ENCODE measurements at places on chromosomes 16 and 17.
A peak's percentile ranks its signal among the peaks of the same experiment; 100 is the strongest.

GRCh38 chr16:74296432-74297144 is at the start of gene PSMD7:
PSMD7 (plus strand) TSS chr16:74296814; CDS start chr16:74296915, 101 bp downstream.
- DNase-seq: peak; percentile 95

GRCh38 chr16:88995746-88996535 is 18.9 kb upstream of the CBFA2T3 start:
- DNase-seq: no peak

DNA sequence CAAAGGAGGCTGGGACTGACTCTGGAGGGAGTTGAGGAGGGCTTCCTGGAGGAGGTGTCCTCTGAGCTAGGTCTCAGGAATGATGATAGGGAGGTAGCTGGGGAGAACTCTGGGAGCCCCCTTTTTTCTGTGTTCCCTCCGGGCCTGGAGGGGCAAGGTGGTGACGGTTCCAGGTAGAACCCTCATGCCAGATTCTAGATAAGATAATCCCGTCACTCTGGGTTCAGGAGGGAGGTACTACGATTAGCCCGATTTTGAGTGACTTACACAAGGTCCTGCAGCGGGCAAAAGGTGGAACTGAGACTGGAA is 18.7 kb upstream of the ADGRG3 start:
- no peak for DNase-seq

GRCh38 chr16:86798247-86799041 is 220.1 kb downstream of the FOXL1 start:
- no peak for DNase-seq

- DNase-seq: no peak
Observed at GRCh38 chr17:75020331-75021110, 8.1 kb downstream of the MRPL58 start.

- DNase-seq: no peak
Observed at GRCh38 chr17:27535975-27536374, 79.7 kb downstream of the KSR1 start.

DNA sequence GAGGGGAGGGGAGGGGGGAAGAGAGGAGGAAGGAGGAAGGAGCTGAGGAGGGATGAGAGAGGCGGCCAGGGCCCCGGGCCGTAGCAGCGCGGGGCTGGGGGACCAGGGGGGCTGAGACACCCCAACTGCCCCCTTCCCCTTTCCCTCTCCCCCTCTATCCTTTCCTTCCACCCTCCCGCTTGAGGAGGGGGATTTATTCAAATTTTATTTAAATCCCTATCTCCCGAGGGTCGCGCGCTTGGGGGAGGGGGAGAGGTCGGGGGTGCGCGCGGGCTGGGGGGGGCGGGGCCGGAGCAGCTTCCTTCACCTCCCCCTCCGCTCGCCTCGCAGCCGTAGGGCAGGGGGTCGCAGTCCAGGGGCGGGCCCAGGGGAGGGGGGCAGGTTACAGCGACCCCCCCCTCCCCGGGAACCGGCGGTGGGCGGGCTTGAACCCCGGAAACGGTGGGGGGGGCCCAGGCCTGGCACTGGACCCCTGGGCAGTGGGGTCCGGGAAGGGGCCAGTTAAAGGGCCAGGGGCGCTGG is at the start of gene FBXL19:
Gene FBXL19 (plus strand): TSS at position 19 of the 522 bp plus-strand sequence. CDS start 2,183 bp downstream, outside the sequence.
- DNase-seq: no peak

DNA sequence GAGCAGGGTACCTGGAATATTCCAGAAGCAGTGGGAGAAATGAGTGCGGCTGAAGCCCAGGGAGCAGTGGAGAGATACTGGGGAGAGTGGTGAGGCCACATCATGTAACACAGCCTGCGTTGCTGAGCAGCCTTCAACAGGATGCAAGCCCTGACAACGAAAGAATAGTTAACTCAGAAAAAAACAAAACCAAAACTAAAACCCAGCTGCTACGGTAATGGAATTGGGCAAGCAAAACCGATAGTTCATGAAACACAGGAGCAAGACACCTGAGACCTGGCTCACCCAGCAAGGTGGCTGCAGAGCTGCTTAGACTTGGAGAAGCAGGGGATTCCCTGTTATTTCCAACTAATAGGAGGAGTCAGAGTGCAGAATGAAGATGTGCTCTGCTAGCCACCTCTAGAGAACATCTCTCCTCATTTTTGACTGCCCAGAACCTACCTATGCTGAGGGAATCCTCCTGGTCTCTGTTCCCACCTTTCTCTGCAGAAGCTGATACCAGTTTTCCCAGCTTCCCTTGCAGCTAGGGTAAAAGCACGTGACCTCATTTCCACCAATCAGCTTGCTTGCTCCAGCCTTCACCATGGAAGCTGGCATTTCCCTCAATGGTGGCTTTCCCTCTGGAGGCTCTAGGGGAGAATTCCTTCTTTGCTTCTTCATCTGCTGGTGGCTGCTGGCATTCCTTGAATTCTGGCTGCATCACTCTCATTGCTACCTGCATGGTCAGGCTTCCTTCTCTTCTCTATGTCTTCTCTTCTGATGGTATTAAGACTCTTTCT is 59.4 kb upstream of the XYLT1 start:
- no peak for DNase-seq

DNA sequence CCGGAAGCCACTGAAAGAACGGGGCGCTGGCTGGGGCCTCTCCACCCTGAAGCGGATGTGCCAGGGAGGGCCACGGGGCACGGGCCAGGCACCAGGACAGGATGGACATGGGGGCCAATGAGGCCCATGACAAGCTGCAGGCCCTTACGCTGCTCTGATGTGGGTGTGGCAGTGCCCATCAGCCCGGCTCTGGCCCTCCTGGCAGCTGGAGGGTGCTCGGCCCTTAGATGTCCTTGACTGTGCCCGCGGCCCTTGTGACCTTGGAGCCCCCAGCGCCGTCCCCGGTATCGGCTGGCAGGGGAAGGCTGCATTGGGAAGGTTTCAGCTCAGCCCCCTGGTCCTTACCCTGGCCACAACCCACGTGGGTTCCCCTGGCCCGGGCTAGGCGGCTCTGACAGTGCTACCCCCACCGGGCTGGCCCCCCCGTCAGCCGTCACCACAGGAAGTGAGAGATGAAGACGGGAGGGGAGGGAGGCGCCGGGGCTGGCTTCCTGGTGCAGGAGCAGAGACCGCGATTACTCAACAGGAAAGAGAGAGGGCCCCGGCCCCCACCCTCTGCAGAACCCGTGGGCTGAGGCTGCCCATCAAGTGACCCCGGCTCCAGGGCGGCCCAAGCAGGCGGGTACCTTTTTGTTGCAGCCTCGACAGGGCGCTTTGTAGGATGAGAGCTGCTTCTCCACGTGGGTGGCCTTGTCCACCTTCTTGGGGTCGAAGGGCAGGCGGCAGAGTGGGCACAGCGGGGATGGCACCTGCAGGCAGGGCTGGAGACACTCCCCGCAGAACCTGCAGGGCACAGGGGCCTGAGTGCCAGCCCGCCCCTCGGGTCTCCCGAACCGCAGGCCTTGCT is 5.3 kb downstream of the RNF166 start:
- DNase-seq: peak; percentile 52

DNA sequence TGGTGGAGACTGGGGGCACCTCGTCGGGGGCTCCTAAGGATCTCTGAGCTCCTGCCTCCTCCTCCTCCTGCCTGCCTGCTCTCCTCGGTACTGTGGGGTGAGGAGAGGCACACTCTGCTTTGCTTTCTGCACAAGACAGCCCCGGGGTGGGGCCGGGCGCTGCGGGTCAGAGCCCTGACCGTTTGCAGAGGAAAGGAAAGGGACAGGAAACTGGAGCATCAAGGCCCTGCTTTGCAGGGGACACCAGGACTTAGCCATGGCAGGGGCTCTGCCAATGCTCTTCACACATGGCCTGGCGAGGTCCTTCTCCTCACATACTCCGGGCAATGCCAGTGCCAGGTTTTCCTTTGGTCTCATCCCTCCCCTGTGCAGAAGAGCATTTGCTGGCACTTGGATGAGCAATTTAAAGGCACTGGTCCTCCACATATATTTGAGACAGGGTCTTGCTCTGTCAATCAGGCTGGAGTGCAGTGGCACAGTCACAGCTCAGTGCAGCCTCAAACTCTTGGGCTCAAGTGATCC is 23.8 kb upstream of the DOC2B start:
- DNase-seq: no peak

DNA sequence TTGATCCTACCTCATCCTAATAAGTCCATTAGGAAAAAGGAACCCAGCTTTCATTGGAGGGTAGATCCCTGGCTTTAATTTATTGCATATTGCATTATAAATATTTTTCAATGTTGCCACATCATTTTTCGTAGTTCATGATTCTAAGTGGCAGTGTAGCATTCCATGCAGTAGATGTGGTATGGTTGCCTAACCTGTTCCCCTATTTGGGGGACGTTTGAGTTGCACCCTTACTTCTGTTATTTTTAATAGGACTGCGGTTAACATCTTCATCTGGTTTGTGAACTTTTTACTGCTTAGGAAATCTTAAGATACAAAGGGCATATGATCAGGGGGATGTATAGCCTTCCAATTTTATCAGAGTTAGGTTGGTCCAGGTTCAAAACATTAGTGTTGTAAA is 5.4 kb downstream of the SCPEP1 start:
- no peak for DNase-seq

- DNase-seq: no peak
Observed at GRCh38 chr16:49837688-49838410, 18.1 kb downstream of the ZNF423 start.

DNA sequence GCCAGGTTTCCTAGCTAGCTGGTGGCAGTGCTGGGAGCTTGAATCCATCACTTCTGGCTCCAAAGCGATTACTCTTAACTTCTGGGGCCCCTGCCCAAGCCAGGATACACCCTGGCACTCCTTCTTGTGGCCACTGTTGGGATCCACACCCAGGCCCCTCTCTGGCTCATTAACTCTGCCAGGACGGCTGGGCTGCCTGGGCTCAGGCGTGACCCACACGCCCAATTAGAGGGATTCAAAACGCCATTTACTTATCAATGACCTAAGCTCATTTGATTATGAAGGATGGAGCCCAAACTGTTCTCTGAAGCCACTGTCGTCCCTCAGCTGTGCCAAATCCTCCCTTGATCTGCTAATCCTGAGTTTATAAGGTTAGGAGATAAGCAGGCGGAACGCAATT is 79.7 kb upstream of the BRD7 start:
- no peak for DNase-seq

GRCh38 chr16:20903899-20904506 is 3.4 kb downstream of the LYRM1 start:
- DNase-seq: no peak

- no peak for DNase-seq
Observed at GRCh38 chr16:51343411-51343810, 192.3 kb upstream of the SALL1 start.

- no peak for DNase-seq
Observed at GRCh38 chr17:40264458-40265185, 23.1 kb upstream of the CDC6 start.

- no peak for DNase-seq
Observed at GRCh38 chr17:35183332-35183731, 10.9 kb downstream of the SLC35G3 start.

DNA sequence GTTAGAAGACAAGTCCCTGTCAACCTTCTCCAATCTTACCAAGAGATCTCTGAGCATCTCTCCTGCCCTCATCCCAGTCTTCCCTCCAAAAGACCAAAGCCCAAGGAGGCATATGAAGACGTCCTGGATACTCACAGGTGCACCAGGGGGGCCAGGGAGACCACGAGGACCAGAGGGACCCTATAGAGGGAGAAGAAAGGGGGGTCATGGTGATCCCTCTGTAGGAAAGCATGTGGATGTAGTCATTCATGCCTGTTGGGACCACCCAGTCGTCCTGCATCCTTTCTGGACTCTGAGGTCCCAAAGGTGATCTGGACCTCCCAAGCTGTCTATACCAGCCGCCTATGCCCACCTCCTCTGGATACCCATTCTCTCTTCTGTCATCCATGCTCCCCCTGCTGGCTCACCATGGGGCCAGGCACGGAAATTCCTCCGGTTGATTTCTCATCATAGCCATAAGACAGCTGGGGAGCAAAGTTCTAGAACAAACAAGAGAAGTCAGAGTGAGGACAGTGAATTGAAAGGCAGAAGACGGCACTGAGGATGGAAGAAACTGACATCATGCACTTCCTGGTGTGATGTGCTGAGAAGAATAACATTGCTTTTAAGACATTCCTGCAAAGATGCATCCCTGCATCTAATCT is 3.3 kb downstream of the COL1A1 start:
- DNase-seq: no peak

- DNase-seq: no peak
Observed at GRCh38 chr17:33680472-33680871, 387.4 kb upstream of the ASIC2 start.

DNA sequence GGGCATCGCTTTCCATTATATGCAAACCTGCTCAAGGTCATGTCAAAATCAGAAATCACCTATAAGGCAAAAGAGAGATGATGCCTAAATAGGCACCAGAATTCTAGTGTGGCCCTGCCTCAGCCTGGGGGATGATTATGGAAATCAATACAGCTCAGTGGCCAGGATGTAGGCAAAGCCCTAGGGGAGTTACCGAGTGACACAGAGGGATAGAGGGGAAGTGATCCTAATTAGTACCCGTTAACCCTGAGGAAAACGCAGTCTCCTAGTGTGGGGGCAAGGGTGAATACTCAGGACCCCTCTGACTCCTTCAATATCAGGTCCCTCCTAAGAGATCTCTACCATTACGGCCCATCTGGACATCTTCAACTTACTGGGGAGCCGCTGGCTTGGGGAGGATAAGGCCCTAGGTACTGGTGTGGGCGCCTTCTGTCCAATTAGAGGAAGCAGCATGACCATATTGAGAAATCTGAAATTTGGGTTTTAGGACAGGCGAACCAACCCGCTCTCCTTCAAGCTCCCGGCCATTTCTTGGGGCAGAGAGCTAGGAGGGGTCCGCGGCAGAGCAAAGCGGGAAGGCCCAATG is 725 bp downstream of the NT5C3B start:
- peak; percentile 43 for DNase-seq

- DNase-seq: no peak
Observed at GRCh38 chr17:77618731-77619130, 339.8 kb upstream of the TNRC6C start.

DNA sequence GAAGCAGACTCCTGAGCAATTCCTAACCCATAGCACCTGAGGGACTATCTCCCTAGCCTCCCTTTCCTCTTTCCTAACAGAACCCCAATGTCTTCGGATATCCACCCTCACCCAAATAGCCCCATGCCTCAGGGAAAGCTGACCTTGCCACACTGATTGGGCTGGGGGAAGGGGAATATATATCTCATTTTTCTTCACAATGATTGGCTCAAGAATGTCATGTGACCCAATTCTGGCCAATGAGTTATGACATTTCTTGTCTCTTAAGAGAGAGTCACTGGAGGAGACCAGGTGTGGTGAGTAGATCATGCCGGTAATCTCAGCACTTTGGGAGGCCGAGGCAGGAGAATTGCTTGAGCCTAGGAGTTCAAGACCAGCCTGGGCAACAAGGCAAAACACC is 71.9 kb upstream of the NLK start:
- no peak for DNase-seq
